ENCODE measurements at places on chromosomes 16 and 17. TPM values are rescaled to one million over a fixed set of nuclear protein-coding genes. Genes with fewer than 3 reads are reported as not detected.

The GUCY2D gene
- not detected for total RNA-seq

The CCL5 gene
- total RNA-seq = 1.8 TPM

The PITPNM3 gene
- total RNA-seq = 0.16 TPM

The EFTUD2 gene
- total RNA-seq = 266 TPM

The CYGB gene
- total RNA-seq = 4.4 TPM

The ARL5C gene
- not detected for total RNA-seq

The GDPD3 gene
- 2.5 TPM for total RNA-seq

The KRT20 gene
- not detected for total RNA-seq

The NACA2 gene
- total RNA-seq = not detected
